Cardiac fibroblast (primary cell): ENCODE measurements at places on chromosomes 3 and 15.

GRCh38 chr3:111311709-111312235 lies 230.2 kb upstream of the CD96 start:
- peak; percentile 71 for DNase-seq

- DNase-seq = no peak
These were observed 124.1 kb upstream of the THBS1 start for GRCh38 chr15:39456582-39457330.

DNA sequence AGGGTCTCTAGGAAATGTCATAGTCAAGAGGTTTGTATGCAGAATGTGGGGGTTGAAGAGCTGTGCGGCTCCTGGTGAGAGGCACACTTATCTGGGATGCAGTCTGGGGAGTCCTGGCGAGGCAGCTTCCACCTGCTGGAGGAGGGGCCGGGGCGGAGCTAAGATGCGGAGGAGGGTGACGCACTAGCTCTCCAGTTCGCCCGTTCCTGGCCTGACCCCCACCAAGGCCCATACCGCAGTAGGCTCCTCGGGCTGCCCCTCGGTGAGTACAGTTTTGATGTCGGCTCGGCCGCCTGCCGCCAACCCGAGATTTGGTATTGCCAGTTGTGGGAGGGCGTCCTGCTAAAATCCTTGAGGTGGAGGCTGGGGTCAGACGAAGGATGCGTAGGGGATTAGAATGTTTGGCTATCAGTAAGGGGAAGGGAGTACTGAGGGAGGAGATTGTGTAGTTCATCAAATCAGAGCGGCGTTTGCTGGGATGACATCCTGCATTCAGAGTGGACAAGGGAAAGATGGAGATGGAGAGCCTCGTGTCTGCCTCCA lies at the start of gene SCG5:
Gene SCG5 (plus strand): TSS at position 194 of the 543 bp plus-strand sequence. CDS start 1,883 bp downstream, outside the sequence.
- peak; percentile 41 for DNase-seq

DNA sequence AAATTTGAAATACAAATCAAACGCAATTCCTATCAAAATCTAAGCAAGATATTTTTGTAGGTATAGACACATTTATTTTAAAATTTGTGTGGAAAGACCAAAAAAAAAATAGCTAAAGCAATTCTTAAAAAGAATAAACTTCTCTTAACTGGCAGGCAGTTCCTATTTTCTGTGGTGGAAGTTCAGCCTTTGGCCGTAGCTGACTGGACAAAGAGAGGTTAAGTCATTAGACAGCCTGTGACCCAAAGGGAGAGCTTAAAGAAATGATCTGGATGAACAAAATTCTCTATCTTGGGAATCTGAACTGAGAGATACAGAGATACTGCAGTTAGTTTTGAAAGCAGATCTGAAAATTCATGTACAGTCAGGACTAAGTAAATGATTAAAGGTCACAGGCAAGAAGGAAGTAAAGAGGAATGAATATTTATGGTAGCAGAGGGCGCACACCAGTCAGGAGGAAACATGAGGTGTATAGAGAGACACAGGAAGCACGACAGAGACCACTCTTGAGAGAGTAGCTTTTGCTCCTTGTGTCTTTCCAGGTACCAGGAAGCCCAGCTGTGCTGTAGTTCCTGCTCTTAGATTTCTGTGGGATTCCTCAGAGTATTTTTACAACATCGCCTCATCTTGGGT lies 57.5 kb downstream of the TPRG1 start:
- no peak for DNase-seq

GRCh38 chr3:144875211-144875610 lies 903.6 kb downstream of the DIPK2A start:
- DNase-seq = no peak

- DNase-seq = peak; percentile 2
These were observed 44.1 kb upstream of the ARL6 start for GRCh38 chr3:97720417-97720816.

DNA sequence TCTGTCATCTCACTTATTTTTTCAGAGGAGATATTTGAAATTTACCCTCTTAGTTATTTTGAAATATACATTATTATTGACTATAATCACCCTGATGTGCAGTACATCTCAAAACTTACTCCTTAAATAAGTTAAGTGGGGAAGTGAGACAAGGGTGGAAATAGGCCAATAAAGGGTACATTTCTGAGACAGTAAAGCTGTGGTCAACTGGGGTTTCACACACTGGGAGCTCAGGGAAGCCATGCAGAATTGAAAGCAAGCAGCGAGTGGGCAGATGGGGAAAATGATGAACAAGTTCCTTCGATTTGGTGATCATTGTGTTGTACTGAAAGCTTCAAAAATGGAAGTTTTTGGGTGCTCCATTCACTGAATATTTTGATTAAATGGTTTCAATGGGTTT lies 21.6 kb upstream of the MOBP start:
- DNase-seq = no peak

DNA sequence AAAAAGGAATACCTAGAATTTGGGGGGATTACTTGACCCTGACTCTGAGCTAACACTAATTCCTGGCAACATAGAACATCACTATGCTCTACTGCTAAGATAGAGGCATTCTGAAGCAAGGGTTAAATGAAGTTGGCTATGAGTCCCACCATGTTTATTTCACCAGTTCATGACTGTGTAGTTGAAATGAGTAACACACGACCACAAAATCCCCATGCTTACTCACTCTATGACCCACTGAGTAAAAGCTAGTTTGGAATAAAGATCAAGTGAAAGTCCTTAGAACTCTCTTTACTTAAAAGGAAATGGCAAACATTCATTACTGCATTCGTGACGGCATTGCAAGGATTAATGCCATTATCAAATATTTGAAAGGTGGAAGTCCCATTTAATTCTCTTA lies 47.4 kb downstream of the MRPL46 start:
- peak; percentile 2 for DNase-seq

GRCh38 chr3:8282541-8283165 lies 219.0 kb upstream of the LMCD1 start:
- DNase-seq = no peak

DNA sequence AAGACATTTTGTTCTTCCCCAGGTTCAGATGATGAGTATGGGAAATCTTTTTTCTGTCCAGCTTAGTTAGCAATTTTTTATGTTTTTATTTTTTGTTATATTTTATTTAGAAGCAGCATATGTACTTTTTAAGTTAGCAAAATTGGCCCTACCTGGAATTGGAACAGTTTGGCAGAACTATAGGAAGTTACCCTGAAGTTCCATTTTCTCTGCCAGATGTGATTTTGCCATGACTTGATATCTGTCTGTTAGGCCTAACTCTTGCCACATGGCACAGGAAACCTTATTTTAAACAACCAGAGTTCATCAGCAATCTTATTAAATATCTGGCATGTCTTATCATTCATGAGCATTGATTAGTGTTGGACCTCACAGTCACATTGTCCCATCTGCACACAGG lies 67.1 kb downstream of the ADAMTSL3 start:
- DNase-seq = no peak

DNA sequence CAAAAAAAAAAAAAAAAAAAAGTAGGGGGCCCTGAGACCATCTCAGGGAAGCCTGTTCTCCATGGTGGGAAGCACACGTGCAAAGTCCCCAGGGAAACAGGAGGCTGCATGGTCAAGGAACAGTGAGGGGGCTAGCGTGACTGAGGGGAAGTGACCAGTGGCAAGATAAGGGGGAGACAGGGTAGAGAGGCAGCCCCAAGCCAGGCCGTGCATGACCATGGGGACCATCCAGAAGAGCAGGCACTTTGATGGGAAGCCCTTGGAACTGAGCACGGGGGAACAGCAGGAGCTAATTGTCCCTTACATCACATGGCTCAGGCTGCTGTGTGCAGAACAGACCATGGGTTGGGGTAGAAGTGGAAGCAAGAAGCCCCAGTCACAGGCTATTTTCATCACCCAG lies 196.2 kb downstream of the NTRK3 start:
- DNase-seq = no peak

DNA sequence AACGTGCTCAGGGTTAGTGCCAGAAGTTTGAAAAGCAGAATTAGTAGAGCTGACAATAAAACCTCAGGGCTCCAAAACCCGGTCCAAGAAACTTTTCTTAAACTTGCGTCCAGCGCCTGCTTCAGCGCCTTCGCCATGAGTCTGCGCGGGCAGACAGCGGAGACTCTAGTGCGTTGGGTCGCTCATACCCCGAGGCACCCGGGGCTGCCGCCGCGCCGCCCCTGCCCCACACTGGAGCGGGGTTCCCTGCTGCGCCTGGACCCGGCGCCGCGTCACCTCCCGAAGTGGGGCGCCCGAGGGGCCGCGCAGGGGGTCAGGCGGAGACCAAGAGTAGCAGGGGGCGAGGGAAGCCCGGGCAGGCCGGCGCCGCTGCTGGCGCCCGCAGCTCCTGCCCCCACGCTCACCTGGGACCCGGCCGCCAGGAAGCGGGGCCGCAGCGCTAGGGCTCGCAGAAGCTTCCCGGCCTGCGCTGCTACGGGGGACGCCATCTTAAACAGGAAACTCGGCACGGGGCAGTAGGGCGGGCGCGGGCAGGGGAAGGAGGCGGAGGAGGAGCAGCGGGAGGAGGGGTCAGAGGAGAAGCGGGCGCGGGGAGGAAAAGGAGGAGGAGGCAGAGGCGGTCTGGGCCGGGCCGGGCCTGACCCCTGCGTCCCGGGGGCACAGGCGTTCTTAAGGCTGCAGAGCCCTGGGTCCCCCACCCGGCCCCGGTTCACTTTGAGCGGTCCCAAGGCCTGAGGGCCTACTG lies at the start of gene SUCLG2:
Gene SUCLG2 (minus strand): TSS at position 514 of the 745 bp plus-strand sequence. CDS start 26 bp downstream, at position 488.
- peak; percentile 86 for DNase-seq

- DNase-seq = peak; percentile 95
These were observed 4.5 kb upstream of the SEMA3B start for GRCh38 chr3:50264383-50264963.

- DNase-seq = no peak
These were observed 285.1 kb upstream of the CDIN1 start for GRCh38 chr15:36294359-36294758.

GRCh38 chr3:106130384-106131198 lies 261.8 kb upstream of the CBLB start:
- peak; percentile 91 for DNase-seq

DNA sequence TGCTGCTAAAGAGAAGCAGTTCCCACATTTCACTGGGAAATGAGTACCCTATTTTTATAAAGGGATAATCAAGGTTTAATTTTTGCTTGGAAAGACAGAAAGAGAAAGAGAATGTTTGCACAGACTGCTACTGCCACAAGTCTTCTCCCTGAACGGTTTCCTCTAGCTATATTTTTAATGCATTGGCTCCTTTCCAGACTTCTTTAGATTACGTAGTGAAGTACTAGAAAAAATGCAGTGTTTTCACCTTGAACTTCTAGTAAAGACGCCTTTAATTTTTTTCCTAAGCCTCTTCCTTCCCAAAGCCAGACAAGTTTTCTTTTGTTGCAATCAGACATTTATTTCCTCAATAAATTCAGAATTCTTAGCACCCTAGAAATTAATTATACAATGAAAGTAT lies 248.3 kb upstream of the CCDC54 start:
- DNase-seq = peak; percentile 54

GRCh38 chr3:128445357-128445756 lies 21.3 kb downstream of the DNAJB8 start:
- no peak for DNase-seq

DNA sequence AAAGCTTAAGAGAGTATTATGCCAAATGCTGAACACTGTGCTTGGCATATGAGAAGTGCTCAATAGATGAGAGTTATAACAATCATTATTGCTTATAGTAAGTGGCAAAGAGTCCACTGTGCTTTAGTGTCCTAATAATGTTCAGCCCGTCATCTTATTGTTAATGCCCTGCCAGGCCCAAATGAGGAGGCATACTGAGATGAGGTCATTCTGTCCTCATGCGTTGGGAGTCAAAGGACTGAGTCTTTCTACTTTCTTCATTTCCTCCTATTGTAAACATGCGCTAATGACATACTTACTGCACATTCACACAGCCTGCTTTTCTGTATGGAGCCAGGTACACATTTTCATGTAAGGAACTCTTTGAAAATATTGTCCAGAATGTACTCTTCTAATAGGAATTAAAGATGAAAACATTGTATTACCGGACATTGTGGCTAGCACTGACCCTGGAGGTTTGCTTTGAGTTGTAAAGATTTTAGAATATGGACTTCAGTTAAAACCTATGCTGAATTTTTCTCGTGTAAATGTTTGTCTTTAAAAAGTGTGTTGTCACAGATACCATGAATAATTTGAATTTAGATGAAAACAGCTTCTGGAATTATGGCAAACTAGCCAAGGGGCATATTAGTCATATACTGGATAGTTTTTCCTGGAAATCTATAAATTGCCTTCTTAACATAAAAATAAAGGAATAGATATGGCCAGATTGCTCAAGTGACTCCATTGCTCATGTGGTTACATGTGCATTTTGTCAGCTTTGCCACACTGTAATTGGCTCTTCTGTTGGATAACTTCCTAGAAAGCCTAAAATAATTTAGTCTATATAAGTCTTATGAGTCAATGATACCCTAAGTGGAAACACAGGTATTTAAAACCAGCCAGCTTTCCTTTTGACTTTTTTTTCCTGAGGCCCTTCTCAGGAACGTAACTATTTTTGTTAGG lies 38.3 kb downstream of the KBTBD12 start:
- DNase-seq = peak; percentile 50

GRCh38 chr15:73928971-73929627 lies 2.8 kb downstream of the LOXL1 start:
- DNase-seq = no peak

- no peak for DNase-seq
These were observed 694.5 kb upstream of the BCHE start for GRCh38 chr3:166531730-166532129.

DNA sequence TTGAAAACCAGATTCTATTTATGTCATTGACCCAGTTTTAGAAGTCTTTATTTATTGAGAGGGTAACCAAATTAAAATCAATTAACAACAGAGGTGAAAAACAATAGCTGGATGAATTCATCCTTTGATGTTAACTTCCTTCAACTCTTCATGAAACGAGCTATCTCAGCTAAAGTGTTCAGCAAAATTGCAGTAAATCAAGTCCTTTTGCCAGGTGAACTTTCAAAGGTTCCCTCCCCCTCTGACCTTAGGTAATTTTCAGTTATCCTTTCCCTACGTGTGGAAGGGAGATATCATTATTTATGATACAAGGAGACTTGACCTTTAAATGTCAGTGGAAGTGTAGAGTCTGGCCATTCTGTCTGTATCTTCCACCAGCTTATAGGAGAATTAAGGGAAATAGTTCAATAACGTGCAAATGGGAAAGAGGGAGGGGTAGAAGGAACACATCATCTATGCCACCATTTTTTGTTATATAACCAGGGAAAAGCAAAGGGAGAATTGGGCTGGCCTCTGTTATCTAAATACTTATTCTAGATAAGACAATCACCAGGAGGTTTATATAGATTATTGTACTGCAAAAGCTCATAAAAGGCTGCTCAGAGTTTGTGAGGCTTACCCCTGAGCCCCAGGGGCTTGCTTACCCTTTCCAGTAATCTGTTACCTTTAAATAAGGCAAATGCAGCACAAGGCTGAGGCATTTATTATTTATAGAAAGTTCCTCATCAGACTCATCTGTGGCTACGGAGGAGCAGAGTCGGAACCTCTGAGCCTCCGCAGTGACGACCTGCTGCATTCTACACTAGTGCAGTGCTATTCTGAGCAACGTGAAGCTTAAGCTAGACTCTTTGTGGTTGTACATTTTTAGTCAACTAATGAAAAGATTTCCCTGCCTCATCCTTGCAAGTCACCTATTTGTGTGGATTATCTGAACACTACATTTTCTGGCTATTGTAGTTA lies 97.7 kb upstream of the ZBED2 start:
- DNase-seq = no peak

GRCh38 chr3:134883697-134884385 lies 88.8 kb downstream of the EPHB1 start:
- peak; percentile 1 for DNase-seq
